ENCODE measurements at places on chromosomes 2 and 18. TPM values are rescaled to one million over a fixed set of nuclear protein-coding genes. Genes with fewer than 3 reads are reported as not detected.
A peak's percentile ranks its signal among the peaks of the same experiment; 100 is the strongest.

DNA sequence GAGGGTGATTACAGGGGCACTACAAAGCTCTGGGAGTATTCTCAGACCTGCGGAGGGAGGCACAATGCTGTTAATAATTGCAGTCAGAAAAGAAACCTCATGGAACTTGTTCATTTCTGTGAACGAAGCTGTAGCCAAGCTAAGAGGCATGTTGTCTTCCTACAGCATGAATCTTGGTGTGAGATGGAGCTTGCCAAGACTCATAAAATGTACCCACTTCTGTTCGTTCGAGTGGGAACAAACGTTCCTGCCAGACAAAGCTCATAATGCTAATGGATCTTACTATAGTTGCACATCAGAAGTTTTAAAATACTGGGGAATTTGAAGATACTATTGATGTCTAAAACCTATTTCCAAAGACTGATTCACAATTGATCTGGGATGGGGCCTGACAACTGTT lies 489.1 kb downstream of the ZEB2 start:
- no peak overlapping the region for H3K4me3 ChIP-seq
- no peak for DNase-seq
- no peaks in the 10 kb centered on the region for H3K4me1 ChIP-seq
- H3K27ac ChIP-seq = no peak overlapping the region

DNA sequence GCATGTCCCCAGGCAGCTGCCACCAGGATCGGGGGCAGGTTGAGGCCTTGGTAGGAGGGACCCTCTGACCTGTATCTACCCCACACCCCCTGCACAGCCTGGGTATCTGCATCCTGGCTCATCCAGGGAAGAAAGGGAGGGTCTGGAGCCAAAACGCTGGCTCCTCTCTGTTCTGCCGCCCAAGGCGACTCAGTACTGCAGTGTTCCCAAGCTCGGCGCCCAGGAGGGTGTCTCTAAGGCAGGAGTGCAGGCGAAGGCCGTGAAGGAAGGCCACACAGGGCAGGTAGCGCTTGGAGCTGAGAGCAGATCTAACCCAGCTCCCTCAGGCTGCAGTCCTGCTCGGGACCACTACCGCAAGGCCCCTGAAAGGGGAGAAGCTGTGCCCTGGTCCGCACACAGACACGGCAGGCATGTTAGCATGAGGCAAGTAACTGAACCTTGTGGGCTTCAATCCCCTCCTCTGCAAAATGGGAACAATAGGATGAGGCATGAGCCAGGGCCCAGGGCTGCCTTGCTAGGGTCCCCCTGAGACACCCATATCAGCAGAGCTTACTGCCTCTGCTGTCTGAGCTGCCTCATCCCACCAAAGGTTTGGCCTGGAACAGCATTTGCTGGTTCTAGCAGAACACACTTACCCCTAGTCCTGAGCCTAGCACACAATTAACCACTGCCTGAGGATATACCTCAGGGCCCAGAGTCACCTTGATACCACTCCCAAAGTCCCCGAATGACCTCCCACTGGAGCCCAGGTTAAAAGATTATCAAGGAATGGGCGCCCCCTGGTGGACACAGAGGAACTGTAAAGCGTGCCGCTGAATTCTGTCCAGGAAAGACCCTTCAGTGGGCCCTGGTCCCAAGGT lies 6.5 kb downstream of the PTMA start:
- H3K4me1 ChIP-seq = peaks cover 13% of the 10 kb centered on the region
- H3K27ac ChIP-seq = peak overlapping the region; percentile 49
- H3K27me3 ChIP-seq = no peaks in the 10 kb centered on the region
- DNase-seq = peak; percentile 84
- peaks cover 7% of the 10 kb centered on the region for H3K36me3 ChIP-seq
- H3K4me3 ChIP-seq = no peak overlapping the region

SPATA3 gene
- total RNA-seq = not detected

DNA sequence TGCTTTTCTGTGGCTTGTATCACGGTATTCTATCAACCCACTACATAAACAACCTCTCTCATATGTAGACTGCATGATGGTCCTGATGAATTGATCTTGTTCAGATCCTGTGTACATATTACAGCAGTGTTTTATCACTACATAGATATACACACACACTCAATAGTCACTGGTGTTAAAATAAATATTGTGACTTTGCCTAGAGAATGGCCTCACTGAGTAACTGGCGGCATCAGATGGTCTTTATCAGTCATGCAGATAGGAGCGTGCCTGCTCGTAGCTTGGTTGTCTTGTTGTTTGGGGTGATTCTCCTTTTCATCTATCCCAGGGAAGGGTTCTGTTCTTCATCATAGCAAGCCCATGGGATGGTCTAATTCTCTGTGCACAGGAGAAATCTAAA lies 18.4 kb upstream of the CTAGE1 start:
- no peaks in the 10 kb centered on the region for H3K27me3 ChIP-seq
- H3K27ac ChIP-seq = no peak overlapping the region
- H3K4me1 ChIP-seq = no peaks in the 10 kb centered on the region
- no peak overlapping the region for H3K4me3 ChIP-seq

- no peaks in the 10 kb centered on the region for H3K4me1 ChIP-seq
- no peak overlapping the region for H3K27ac ChIP-seq
- no peaks in the 10 kb centered on the region for H3K27me3 ChIP-seq
- no peak overlapping the region for H3K4me3 ChIP-seq
- no peak for DNase-seq
These were observed 54.3 kb downstream of the RNF144A start for GRCh38 chr2:6971502-6971901.

- H3K4me3 ChIP-seq = no peak overlapping the region
- H3K4me1 ChIP-seq = no peaks in the 10 kb centered on the region
- no peak for DNase-seq
- no peaks in the 10 kb centered on the region for H3K36me3 ChIP-seq
- H3K27ac ChIP-seq = no peak overlapping the region
These were observed 16.6 kb upstream of the HRH4 start for GRCh38 chr18:24443870-24444269.

DNA sequence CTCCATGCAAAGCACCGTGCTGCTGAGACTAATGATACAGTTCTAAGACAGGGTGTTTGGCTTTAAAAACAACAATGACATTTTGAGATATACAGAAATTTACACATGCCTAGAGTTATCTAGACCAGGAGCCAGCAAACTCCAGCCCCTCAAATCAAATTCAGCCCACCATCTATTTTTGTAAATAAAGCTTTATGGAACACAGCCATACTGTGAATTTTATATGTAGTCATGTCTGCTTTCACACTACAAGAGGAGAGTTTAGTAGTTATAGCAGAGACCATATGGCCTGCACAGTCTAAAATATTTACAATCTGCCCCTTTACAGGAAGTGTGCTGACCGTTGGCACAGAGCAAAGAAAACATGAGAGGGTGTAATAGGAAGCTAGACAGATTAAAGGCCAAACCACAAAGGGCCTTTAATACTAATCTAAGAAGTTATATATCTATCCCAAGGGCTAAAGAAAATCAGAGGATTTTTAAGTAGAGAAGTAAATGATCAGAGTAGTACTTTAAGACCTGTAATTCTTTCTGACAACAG lies 39.4 kb downstream of the NBAS start:
- peak overlapping the region; percentile 4 for H3K27ac ChIP-seq
- H3K27me3 ChIP-seq = no peaks in the 10 kb centered on the region
- H3K4me1 ChIP-seq = no peaks in the 10 kb centered on the region
- no peak overlapping the region for H3K4me3 ChIP-seq
- no peak for DNase-seq

GRCh38 chr2:180955101-180955500 lies 25.3 kb upstream of the UBE2E3 start:
- no peaks in the 10 kb centered on the region for H3K27me3 ChIP-seq
- no peak overlapping the region for H3K27ac ChIP-seq
- no peaks in the 10 kb centered on the region for H3K4me1 ChIP-seq
- H3K4me3 ChIP-seq = no peak overlapping the region
- no peak for DNase-seq

DNA sequence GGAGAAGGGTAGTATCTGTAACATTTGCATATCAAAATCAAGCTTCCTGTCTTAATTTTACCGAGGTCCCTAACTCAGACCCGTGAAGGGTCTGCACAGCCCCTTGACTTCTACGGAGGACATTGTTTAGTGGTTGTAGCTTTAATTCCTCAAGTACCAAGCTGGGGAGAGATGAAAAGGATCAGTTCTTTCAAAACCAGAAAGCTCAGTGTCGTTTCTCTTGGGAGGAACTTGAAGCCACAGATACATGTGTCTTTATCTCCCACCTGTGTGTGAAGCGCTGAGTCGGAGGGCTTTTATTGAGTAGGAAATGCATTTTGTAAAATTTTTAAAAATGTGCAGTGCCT lies 263.6 kb downstream of the GBX2 start:
- H3K4me1 ChIP-seq = no peaks in the 10 kb centered on the region
- no peak overlapping the region for H3K4me3 ChIP-seq
- no peak for DNase-seq
- no peak overlapping the region for H3K27ac ChIP-seq
- no peaks in the 10 kb centered on the region for H3K36me3 ChIP-seq
- no peaks in the 10 kb centered on the region for H3K27me3 ChIP-seq

GRCh38 chr2:46748735-46749531 lies 166.7 kb downstream of the MCFD2 start:
- no peak for DNase-seq
- no peaks in the 10 kb centered on the region for H3K36me3 ChIP-seq
- no peak overlapping the region for H3K27ac ChIP-seq

VWC2L gene
- total RNA-seq = not detected

DNA sequence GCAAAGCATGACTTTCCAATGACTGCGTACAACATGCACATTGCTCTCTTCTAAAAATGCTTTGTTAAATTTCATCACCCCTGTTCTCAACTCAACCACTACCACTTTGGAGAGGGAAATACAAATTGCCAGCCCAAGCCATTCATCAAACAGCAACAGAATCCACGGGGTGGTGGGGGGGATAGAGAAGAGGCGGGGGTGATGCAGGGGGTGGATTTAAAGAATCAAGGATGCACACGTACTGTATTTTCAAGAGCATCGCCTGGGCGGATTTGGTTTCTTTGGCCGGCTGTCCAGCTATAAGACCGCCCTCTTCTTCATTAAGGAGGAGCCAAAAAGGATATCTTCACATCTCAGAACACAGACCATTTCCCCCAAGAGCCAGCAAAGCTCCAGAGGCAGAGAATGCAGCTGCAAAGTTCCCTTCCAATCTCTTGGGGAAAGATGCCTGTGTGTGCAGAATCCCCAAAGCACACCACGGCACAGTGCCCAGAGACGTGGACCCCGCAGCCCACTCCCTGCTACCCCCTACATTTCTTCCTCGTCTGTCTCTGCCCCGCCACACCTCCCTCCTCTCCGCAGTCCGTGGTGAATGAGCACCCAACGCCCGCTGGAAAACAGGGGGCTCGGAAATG lies 977 bp downstream of the SLC8A1 start:
- peak overlapping the region; percentile 40 for H3K4me3 ChIP-seq
- H3K27ac ChIP-seq = peak overlapping the region; percentile 63
- H3K4me1 ChIP-seq = no peaks in the 10 kb centered on the region
- no peaks in the 10 kb centered on the region for H3K27me3 ChIP-seq
- no peaks in the 10 kb centered on the region for H3K36me3 ChIP-seq

- H3K4me3 ChIP-seq = no peak overlapping the region
- H3K27me3 ChIP-seq = no peaks in the 10 kb centered on the region
- no peaks in the 10 kb centered on the region for H3K4me1 ChIP-seq
- no peaks in the 10 kb centered on the region for H3K36me3 ChIP-seq
- H3K27ac ChIP-seq = no peak overlapping the region
- DNase-seq = no peak
These were observed 213.6 kb upstream of the SP5 start for GRCh38 chr2:170501421-170502043.

GRCh38 chr2:166959556-166959955 lies 71.3 kb downstream of the XIRP2 start:
- H3K36me3 ChIP-seq = no peaks in the 10 kb centered on the region
- H3K27me3 ChIP-seq = no peaks in the 10 kb centered on the region
- no peak overlapping the region for H3K4me3 ChIP-seq

- no peak for DNase-seq
- no peak overlapping the region for H3K4me3 ChIP-seq
- H3K4me1 ChIP-seq = no peaks in the 10 kb centered on the region
- H3K36me3 ChIP-seq = no peaks in the 10 kb centered on the region
- no peaks in the 10 kb centered on the region for H3K27me3 ChIP-seq
These were observed 601.9 kb downstream of the CNTNAP5 start for GRCh38 chr2:124626993-124627392.

DNA sequence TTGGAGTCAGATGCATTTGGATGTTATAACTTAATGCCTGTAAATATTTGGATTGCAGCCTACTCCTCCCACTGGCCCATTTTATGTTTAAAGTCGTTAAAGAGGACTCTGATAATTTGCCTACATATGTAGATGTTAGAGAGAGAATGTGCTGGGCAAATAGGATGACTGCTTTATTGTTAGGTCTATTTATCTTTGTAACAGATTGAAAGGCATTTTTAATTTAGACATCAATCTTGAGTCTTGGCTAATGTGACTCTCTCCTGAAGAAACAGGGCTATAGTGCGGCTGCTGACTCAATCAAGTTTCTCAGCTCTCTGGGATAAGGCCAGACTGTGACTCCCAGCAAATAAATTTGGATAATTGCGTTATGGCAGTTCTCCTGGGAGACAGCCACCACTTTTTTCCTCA lies 1101.4 kb downstream of the CBLN2 start:
- H3K27ac ChIP-seq = no peak overlapping the region
- no peaks in the 10 kb centered on the region for H3K4me1 ChIP-seq

GRCh38 chr18:75752740-75753263 lies 325.3 kb upstream of the SMIM21 start:
- H3K4me1 ChIP-seq = no peaks in the 10 kb centered on the region
- no peaks in the 10 kb centered on the region for H3K36me3 ChIP-seq
- no peak overlapping the region for H3K4me3 ChIP-seq
- H3K27me3 ChIP-seq = no peaks in the 10 kb centered on the region
- H3K27ac ChIP-seq = no peak overlapping the region

- H3K27me3 ChIP-seq = no peaks in the 10 kb centered on the region
- H3K36me3 ChIP-seq = no peaks in the 10 kb centered on the region
- H3K27ac ChIP-seq = no peak overlapping the region
These were observed 444.8 kb downstream of the PTPRM start for GRCh38 chr18:8011906-8012305.

GRCh38 chr2:171411791-171412483 lies 21.9 kb downstream of the METTL8 start:
- H3K4me3 ChIP-seq = no peak overlapping the region
- no peaks in the 10 kb centered on the region for H3K4me1 ChIP-seq
- DNase-seq = no peak
- no peaks in the 10 kb centered on the region for H3K27me3 ChIP-seq
- H3K36me3 ChIP-seq = no peaks in the 10 kb centered on the region
- H3K27ac ChIP-seq = no peak overlapping the region

- H3K4me3 ChIP-seq = no peak overlapping the region
- no peak for DNase-seq
- H3K27ac ChIP-seq = no peak overlapping the region
- H3K27me3 ChIP-seq = no peaks in the 10 kb centered on the region
These were observed 1030.2 kb downstream of the TMEM182 start for GRCh38 chr2:103792042-103792441.

Measured in colonic mucosa (tissue), 4 donors.